Activated CD4-positive, alpha-beta memory T cell treated with anti-CD3 and anti-CD28 coated beads for 36 hours (primary cell): ENCODE measurements at places on chromosomes 13 and 19.

GRCh38 chr13:107276936-107277335 lies 709.0 kb upstream of the ARGLU1 start:
- no peak for DNase-seq

- DNase-seq: no peak
Measured at GRCh38 chr13:93771782-93772181, 545.2 kb downstream of the GPC6 start.

GRCh38 chr13:25965596-25965995 lies 86.2 kb downstream of the SHISA2 start:
- no peak for DNase-seq

- DNase-seq: no peak
Measured at GRCh38 chr13:35449821-35450220, 26.7 kb downstream of the MAB21L1 start.

GRCh38 chr19:47518139-47518538 lies 3.3 kb upstream of the NAPA start:
- DNase-seq: peak; percentile 73

GRCh38 chr13:98795220-98795619 lies 42.7 kb upstream of the SLC15A1 start:
- no peak for DNase-seq

GRCh38 chr19:20165971-20166592 lies 932 bp upstream of the ZNF486 start:
- DNase-seq: no peak

DNA sequence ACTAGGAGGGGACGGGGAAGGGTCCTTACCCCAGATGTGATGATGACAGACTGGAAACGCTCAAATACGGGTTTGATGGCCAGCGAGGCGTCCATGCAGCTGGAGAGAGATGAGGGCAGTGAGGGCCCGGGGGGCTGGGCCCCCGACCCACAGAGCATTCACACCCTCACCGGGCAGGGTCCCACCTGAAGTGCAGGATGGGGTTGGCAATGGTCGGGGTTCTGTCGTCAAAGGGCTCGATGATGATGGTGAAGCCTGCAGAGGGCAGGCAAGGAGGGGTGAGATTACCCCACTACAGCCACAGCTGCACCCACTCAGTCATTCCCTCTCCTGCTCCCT lies 13.0 kb downstream of the ERCC2 start:
- DNase-seq: no peak

DNA sequence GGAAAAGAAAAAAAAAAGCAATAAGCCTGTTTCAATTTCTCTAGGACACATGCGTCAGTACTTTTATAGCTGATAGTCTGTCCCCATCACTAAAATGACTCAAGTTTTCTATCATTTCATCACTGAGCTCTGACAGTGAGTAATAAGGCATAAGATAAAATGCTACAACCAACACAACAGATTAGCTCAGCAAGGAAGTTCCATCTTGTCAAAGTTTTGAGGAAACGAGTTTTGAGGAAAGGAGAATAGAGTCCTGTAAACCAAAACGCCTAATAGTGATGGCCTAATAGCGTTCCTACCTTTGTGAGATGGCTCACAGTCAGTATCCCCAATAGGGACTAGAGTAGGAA lies 145.1 kb downstream of the LACC1 start:
- no peak for DNase-seq

DNA sequence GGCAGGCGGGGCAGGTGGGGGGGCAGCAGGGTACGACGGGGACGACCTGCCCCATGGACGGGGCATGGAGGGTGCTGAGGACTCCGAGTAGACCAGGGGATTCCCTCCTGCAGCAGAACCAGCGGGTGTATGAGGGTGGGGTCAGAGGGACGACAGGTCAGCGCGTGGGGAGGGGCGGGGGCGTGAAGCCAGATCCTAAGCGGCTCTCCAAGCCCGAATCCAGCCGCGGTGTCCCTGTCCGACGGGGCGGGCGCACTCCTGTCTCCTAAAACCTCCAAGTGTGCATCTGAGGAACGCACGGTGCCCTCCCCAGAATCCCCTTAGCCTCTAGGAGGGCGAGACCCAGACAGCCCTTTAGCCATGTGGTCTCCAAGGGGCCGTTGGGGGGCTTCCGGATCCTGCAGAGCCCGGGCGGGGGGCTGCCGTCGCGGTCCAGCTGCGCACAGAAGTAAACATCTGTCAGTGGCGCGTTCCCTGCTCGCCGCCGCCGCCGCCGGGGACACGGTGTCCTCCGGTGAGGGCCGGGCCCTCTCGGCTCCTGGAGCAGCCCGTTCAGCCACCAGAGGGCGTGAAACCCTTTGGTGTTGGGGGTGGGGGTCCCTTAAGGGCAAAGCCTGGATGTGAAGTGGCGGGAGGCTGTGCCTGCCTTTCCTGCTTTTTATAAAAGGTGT lies 730 bp downstream of the NRTN start:
- DNase-seq: peak; percentile 73

- DNase-seq: no peak
Measured at GRCh38 chr13:81017513-81018152, 676.7 kb upstream of the SPRY2 start.
